ENCODE measurements at places on chromosomes 4 and X.

- no peak for DNase-seq
These were observed 183.3 kb downstream of the DCLK2 start for GRCh38 chr4:150261571-150261970.

DNA sequence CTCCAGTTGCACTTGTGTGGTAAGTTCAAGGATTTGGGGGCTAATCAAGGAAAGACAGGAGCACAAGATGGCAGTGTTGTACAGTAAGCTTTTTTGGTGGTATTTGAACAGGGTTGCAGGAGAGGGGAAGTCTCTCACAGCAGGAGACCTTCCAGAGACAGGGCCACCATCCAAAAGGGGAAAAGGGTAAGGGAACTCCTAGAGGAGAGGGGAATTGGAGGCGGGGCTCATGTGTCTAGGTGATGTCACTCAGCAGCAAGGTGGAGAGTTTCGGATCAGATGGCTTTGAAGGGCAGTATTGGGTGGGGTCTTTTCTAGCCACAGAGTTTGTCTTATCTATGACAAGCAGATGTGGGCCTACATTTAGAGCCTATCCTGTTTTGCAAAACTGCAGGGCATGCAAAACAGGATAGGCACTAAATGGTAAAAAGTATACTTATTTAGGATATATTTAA, 13.4 kb upstream of the RNF175 start:
- no peak for DNase-seq

DNA sequence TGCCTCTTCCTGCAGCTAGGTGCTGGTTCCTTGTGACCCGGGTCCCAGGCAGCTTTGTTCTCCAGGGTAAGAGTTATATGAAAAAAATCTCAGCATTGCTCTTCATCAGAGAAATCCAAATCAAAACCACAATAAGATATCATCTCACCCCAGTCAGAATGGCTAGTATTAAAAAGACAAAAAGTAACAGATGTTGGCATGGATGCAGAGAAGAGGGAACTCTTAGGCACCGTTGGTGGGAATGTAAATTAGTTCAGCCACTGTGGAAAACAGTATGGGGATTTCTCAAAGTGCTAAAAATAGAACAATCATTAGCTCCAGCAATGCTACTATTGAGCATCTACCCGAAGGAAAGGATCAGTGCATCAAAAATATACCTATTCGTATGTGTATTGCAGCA, 61.5 kb downstream of the SORCS2 start:
- no peak for DNase-seq

- no peak for DNase-seq
These were observed 6.1 kb upstream of the MSX1 start for GRCh38 chr4:4853371-4853823.

GRCh38 chr4:17688011-17688441, 73.6 kb downstream of the MED28 start:
- DNase-seq = no peak

DNA sequence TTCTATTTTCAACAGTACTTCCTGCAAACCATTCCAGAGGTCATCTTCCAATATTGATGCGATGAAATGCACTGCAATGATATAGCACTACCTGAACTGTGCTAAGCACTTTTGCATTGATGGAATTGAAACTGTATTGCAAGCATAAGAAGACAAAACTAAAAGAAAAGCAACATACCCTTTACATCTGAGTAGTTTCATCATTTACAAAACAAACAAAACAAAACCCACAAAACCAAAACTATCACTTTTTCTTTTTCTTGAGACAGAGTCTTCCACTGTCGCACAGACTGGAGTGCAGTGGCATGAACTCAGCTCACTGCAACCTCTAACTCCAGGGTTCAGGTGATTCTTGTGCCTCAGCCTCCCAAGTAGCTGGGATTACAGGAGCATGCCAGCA, 120.1 kb upstream of the NAP1L5 start:
- DNase-seq = no peak

DNA sequence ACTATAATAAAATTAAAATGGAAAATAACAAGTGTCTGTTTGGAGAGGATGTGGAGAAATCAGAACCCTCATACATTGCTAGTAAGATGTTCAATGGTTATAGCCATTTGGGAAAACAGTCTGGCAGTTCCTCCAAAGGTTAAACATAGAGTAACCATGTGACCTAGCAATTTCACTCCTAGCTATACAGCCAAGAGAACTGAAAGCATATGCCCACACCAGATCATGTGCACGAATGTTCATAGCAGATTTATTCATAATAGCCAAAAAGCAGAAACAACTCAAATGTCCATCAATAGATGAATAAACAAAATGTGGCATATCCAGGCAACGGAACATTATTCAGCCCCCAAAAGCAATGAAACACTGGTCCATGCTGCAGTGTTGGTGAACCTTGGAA, 9.4 kb upstream of the CCNQ start:
- no peak for DNase-seq

DNA sequence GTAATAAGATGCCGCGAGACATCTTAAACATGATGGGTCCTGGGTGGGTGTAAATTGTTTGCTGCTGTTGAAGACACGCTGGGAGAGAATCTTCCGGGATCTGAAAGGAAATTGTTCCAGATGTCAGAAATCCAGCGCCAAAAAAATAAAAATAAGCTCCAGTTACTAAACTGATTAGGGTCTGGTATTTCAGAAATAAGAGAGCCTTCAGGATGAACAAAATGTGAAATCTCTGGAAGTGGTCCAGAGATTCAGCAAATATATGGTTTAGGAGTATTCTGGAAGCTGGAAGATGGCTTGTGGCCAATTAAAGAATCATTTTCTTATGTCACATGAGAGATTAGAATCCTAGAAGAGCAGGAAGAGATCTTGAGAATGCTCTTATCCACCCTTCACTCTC, 75.8 kb upstream of the NHS start:
- no peak for DNase-seq

DNA sequence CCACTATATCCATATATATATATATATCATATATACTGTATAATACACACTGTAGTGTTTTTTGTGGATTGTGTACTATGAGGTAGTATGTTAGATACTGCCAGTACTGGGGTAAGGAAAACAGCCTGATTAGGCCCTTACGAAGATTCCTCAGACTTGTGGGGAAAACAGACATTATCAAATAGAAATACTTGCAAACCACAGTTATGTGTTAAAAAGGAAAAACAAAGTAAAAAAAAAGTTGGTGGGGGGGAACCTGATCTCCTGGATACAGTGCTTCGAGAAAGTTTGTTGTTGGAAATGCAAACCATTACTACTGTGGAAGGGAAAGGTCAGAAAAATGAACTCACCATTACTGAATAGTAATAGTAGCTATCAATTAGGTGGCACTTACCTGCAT, 53.0 kb downstream of the PKD2 start:
- no peak for DNase-seq

DNA sequence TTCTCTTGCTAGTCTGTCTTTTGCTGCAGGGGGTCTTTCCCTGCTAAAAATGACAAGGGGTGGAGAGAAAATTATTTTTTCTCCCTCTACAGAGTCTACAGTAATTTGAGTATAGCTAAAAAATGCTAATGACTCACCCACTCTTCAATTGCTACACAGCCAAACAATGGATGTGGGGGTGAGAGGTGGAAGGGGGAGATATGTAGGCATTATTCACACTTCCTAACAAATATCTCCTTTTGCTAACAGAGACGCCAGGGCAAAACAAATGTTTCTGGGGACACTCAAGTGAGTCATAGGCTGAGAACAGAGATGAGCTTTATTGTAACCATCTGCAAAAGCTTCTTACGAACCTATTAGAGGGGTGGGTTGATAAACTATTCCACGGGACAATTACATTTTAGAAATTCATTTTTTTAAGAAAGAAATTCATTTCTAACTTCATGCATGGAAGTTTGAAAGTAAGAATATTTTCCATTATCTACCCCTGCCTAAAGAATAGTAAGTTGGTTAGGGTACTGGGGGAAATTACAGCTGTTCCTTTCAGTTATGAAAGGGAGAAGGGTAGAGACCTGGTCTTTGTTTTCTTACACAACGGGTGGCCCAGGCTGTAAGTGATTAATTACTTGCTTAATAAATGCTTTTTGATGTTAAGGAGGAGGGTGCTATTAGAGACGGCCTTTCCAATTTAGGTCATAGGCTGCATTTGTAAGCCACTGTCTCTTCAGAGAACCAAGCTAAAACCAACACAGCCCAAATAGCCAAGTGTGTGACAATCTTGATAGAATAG, 12.8 kb downstream of the SCD5 start:
- DNase-seq = no peak

DNA sequence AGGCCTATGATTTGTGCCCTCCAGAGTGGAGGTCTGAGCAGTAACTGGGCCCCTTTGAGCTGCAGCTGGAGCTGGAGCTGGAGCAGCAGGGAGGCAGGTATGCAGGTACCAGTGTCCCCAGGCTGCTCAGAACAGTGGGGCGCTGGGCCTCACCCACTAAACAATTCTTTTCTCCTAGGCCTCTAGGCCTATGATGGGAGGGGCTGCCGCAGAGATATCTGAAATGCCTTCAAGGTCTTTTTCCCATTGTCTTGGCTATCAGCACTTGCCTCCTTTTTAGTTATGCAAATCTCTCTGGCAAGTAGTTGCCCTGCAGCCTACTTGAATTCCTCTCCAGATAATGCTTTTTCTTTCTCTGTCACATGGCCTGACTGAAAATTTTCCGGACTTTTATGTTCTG, 79.7 kb upstream of the OTUD4 start:
- no peak for DNase-seq

GRCh38 chr4:53694666-53695065, 103.4 kb upstream of the LNX1 start:
- DNase-seq = no peak

DNA sequence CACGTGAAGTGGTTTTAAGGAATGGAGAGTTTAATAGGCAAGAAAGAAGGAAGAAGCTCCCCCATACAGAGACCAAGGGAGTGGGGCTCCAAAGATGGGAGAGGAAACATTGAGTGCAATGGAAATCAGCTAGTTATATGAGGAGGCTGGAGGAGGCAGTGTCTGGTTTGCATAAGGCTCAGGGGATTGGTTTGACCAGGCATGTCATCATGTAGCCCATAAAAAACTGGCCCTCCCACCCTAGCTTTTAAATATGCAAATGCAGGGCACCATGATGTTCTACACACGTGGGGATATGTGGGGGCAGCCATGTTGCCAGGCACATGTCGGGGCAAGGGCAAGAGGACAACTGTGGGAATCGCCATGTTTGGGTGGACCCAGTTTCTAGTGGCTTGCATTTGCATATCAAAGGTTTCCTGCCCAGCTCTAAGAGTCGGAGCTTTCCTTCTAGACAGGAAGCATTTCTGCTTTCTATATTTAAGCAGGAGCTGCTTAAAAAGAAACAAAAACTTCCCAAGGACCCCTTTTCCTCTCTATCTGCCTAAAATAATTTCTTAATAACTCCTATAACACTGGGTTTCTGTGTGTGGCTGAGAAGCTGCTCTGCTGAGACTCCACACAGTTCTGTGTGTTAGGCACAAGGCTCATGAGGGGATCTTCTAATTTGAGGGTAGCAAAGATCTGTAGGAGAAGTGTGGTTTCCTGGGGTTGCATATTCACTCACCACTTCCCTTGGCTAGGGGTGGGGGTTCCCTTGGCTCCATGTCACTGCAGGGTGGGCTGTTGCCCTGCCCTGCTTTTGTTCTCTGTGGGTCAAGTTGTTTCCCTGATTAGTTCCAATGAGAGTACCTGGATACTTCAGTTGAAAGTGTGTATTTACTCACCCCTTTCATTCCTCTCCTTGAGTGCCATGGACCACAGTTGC, 113.5 kb downstream of the VSIG4 start:
- no peak for DNase-seq

- DNase-seq = no peak
These were observed 71.3 kb downstream of the SOX3 start for GRCh38 chrX:140433582-140433981.

DNA sequence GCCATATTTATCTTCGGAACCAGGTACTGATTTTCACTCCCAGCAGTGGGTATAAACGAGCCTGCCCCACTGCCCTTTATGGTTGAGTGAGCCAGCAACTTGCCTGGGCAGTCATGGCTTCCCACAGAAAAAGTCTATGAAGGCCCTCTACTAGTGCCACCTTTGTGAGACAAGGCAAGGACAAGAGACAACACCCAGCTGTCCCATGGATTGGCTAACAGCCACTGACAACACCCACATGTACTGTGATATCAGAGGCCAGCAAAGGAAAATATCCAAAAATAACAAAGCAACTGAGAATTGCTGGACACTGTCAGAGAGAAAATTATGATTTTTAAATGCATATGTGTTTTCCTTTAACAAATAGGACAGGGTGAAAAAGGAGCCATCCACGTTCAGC, 248.4 kb upstream of the TTC29 start:
- no peak for DNase-seq

- no peak for DNase-seq
These were observed 97.1 kb downstream of the ENOX2 start for GRCh38 chrX:130805903-130806302.

- no peak for DNase-seq
These were observed 2.1 kb downstream of the KLHL34 start for GRCh38 chrX:21655901-21656586.

DNA sequence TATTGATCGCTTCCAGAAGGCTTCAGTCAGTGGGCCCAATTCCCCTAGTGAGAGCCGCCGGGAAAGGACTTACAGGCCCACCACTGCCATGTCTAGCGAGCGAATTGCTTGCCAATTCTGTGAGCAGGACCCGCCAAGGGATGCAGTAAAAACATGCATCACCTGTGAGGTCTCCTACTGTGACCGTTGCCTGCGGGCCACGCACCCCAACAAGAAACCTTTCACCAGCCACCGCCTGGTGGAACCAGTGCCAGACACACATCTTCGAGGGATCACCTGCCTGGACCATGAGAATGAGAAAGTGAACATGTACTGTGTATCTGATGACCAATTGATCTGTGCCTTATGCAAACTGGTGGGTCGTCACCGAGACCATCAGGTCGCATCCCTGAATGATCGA, 15.3 kb downstream of the MID2 start:
- DNase-seq = no peak

GRCh38 chr4:99640676-99641075, 17.0 kb downstream of the C4orf54 start:
- no peak for DNase-seq

DNA sequence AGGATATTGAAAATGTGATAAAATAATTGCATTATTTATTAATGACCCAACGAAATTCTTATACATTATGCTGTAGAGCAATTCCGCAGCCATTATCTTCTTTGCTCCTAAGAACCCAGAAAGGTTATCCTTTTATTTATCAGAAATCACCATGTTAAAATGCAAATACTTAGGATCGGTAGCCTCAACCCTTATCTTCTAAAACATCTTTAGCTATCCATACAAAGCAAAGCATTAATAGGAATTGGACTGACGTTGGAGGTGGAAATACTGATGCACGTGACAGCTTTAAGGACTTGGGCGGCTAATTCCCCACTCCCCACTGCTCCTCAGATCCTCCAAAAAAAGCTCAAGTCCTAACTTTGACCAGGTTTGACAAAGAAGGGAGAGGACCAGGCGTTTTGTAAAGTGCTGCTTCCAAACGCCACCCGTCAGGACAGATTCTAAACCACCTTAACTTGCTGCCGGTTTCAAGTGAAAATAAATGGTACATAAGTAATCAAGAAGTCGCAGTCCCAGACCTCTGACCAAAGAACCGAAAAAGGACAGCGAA, 539 bp upstream of the SPCS3 start:
- no peak for DNase-seq
